ENCODE measurements at places on chromosomes 12 and 14. TPM values are rescaled to one million over a fixed set of nuclear protein-coding genes. Genes with fewer than 3 reads are reported as not detected.
A peak's percentile ranks its signal among the peaks of the same experiment; 100 is the strongest.

GRCh38 chr12:18320036-18320617 lies 58.8 kb downstream of the PIK3C2G start:
- DNase-seq: peak; percentile 69

DNA sequence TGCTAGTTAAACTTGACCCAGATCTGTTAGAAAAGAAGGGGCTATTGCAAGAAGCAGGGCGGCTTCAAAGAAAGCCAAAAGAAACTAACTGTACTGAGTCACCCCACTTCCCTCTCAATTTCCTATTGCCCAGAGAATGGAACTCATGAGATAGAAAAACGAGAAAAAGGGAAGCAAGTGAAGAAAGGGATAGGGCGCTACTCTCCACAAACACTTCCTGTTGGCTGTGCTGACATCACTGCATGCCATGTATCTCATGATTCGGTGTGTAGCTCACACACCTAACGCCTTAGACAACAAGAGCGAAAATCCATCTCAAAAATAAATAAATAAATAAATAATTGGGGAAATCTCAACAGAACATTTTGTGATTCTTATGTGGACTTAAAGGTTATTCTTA lies 13.0 kb upstream of the P2RX4 start:
- no peak for DNase-seq

DNA sequence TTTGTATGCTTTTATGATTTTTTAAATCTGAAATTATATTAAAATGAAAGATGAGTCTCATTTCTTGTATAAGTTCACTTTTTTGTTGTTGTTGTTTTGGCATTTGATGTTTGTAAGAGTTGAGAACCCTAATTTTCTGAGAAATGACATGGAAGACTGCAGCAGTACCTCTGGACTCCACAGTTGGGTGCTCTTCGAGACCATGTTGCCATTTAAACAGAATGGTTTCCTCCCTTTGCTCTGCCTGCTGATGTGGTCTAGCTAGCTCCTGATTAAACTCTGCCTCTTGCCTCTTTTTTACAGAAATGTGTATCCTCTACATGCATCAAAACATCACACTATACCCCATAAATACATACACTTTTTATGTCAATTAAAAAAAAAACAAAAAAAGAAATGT lies 5.8 kb upstream of the LTA4H start:
- no peak for DNase-seq

The EID3 gene
- 6.9 TPM for total RNA-seq

The ACOT4 gene
- total RNA-seq: 0.54 TPM

Measured in IMR-90 (cell line).